B cell (primary cell): ENCODE measurements at places on chromosomes 12 and 14.

DNA sequence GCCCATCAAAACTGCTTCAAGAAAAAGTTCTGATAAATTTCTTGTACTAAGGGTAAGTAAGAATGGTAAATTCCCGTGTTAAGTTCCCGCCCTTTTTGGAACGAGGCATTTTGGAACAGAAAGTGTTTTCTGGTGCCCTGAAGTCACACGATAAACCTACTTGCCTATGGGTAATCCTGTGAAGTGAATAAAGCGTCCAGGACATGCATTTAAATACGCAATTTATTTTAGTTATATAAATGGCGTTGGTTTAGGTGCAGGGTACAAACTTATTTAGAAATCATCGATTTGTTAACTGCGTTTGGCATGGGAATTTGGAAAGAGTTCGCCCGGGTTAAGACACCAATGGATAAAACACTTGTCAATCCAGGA is 715 bp upstream of the RAP1B start:
- DNase-seq = no peak

DNA sequence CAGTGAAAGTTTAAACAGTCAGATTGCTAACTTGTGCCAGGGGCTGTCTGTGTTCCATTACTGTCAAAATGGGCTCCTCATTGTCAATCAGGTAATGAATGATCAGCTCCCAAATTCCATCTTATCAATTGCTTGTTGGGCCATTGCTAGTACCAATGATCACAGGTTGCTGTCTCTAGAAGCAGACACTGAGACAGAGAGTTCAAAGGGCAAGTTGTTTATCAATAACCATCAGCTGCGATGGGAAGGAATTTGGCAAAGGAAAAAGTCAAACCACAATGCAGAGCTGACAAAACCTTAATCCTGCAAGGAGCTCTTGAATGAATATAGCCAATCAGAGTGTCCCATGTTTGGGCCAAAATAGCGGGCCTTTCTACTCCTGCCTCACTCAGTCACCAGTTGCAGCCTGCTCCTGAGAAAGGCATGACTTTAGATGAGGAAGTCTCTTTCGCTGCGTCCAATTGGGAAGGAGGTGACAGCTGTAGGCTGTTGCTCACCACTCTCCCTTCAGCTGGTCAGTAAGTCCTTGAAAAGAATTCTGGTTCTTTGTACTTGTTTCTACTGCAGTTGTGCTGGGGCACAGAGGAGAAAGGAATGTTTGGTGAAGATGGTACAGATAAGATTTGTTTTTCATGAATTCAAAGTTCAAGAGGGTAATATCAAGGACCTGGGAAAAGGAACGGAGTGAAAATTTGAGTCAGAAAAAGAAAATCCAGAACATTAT is 179.2 kb upstream of the PDE3A start:
- no peak for DNase-seq

- DNase-seq = no peak
Observed at GRCh38 chr12:3604748-3605586, 114.0 kb downstream of the PRMT8 start.

- no peak for DNase-seq
Observed at GRCh38 chr14:100711493-100711892, 15.2 kb upstream of the DLK1 start.

GRCh38 chr12:129393357-129393937 is 510.4 kb downstream of the TMEM132D start:
- DNase-seq = no peak

- no peak for DNase-seq
Observed at GRCh38 chr14:75886636-75887348, 95.0 kb downstream of the TGFB3 start.

DNA sequence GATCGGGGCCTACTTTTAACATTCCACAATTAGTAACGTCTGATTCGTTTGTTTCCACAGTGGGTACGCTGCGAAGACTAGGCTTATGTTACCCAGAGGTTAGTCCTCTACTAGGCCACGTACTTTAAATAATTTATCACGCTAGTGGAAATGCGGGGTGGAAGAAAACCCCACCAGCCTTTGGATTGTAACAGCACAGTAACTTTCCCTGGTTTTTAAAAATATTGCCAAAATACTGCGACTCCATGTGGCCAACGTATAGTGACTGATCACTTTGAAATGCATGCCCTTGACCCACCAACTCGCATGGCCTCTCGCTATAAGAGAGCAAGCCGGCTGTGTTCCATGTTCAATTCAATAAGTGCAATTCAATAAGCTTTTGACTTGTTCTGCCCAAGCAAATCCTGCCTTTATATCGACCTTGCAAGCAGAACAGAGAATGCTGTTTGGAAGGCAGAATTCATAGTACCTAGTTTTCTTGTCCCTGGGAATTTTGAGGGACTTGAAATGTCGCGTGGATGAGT is 882 bp upstream of the GTF2A1 start:
- no peak for DNase-seq

- no peak for DNase-seq
Observed at GRCh38 chr14:70857496-70857890, 48.2 kb upstream of the MAP3K9 start.

GRCh38 chr12:106081606-106082005 is 57.1 kb downstream of the NUAK1 start:
- DNase-seq = no peak

DNA sequence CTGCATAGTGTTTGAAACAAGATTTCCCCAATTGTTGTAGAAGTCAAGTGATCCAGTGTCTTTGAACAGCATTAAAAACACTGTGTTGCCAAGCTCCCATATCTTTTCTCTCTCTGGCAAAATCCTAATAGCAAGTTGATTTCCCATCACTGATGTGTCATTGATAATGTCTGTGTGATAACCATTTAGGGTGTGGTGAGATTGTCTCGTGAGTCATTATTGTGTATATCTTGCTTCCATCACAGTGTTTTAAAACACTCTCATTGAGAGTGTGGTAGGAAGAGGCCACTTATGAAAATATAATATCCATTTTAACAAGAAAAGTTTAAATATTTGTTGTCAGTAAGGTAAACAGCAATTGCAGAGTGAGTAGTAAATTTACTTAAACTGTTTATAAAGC is 74.7 kb downstream of the PRORP start:
- no peak for DNase-seq

GRCh38 chr14:104277416-104278213 is 139.2 kb downstream of the KIF26A start:
- no peak for DNase-seq
